ENCODE measurements at places on chromosomes 13 and 19. TPM values are rescaled to one million over a fixed set of nuclear protein-coding genes. Genes with fewer than 3 reads are reported as not detected.

- no peak for DNase-seq
Measured at GRCh38 chr13:53112522-53112921, 83.9 kb downstream of the OLFM4 start.

DNA sequence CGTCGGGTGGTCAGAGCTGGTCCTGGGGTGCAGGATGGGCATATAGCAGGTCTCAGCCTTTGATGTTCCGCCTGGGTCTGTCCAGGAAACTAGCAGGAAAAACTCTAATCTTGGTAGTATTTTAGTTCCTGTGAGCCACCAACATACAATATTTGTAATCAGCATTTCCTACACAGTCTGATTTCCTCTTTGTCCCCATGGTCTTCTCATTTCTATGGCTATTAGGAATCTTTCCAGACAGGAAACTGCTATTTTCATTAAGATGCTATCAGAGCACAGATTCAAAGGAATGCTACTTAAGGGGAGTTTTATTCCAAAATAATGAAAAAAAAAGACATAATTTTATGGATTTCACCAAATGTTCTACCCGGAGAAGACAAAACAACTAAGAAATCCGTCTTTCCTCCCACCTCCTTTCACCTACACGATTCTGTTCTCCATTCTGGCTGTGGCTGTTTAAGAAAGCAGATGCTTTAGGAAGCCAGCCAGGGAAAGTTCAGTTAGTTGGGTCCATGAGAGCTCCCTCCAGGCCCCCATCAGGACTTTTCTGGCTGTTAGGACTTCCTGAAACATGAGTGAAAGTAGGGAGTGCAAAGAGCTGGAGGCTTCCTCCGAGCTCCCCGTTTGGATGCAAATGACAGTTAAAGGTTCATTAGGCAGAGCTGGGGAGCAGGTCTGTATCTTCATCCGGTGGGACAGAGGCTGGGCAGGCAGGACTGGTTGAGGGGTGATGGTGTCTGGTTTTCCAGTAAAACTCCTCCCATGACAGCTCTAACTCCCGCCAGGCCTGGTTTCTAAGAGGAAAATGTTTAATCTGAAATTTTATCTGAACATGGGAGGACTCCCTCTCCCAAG lies 36.3 kb downstream of the SHISA2 start:
- no peak for DNase-seq

Gene CD70
- polyA plus RNA-seq: 14.6 TPM

DNA sequence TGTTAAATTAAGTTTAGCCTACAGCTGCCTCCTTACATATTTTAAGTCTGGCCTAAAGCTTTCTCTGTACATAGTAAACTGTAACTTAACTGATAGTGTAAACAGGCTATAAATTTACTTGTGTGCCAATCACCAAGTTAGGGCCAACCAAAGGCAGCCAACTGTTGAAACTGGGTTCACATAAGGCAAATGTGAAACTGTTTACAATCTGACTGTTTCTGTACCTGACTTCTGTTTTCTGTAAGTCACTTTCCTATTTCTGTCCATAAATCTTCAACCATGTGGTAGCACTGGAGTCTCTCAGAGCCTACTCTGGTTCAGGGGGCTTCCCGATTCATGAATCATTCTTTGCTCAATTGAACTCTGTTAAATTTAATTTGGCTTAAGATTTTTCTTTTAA lies 103.1 kb downstream of the RAP2A start:
- DNase-seq: no peak

GRCh38 chr13:112061367-112062061 lies 5.4 kb upstream of the SOX1 start:
- DNase-seq: no peak

DNA sequence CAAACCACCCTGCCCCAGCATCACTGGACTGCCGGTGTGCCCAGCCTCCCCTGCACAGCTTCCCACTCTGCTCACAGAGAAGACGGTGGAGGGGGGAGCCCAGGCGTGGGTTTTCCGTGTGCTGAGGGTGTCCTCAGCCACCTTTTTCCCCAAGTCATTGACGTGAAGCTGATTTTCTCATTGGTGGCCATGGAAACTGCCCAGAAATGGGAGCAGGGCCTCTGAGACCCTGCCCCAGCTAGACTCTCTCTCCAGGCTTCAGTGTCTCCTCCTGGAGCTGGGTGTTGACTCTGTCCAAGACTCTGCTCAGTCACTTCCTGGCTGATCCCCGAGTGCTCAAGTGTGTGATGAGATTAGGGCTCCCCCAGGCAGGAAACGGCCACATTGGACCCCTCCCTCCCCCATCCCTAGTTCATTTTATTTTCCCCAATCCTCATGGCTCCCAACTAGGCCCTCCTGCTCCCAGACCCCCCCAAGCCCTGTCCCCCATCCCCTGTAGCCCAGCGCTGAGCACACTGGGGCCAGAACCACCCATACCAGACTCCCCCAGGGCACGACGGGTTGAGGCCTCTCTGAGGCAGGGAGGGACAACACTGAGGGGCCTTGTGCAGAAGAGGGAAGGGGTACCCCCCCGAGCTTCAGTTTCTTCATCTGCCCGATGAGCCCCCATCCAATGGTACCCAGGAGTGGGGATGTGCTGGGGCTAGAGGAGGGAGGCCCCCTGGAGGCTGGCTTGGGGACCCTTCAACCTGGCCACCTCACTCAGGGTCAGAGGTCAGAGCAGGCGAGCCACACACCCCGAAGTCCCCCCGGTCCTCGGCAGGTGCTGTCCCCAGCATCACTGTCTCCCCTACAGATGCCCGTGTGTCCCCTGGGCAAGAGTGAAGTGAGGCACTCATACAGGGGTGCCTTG lies 1.2 kb upstream of the F2RL3 start:
- DNase-seq: no peak
